DMS53 (cell line): ENCODE measurements at places on chromosomes 5 and 9.

DNA sequence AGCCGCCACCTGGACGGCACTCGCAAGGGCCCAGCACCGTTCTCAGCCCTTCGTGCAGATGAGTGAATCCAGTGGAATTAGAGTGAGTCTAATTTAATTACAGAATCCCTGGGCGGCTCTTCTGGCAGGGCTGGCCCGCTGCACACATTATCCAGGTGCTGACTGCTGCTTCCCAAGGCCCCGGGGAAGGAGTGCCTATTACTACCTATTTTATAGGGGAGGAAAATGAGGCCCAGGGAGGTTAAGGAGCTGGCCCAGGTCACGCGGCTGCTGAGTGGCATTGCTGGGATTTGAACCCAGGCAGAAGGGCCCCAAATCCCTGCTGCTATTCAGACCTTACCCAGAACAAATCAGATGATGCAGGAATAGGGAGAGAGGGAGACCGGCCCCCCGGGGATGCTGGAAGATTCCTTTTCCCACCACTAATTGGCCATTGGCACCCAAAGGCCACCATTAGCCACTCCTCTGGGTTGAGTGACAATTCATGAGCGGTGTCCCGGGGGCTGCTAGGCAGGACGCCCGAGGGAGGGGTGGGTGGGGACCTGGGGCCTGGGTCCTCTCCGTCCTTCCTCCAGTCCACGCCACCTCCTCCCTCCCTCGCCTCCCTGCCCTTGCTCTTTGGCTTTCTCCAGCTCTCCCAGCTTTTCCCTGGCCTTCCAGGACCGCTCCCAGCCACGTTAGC, 10.3 kb upstream of the QRFP start:
- DNase-seq, result no peak

GRCh38 chr5:137935190-137935589, 45.9 kb downstream of the PKD2L2 start:
- DNase-seq, result no peak

DNA sequence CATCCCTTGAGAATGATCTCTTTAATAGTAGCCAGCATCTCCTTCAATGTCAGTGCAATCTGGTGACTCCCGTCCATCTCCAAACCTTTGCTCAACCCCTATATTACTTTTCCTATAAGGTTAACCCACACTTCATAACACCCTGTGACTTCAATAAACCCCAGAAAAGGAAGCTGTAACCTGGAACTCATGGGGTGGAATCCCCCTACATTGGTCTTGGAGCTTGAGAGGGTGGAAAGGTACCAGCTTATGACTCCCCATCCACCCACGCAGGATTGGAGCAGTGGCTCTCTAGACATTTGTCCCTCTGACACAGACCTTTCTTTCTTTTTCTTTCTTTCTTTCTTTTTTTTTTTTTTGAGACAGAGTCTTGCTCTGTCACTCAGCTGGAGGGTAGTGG, 54.7 kb upstream of the ZFR start:
- no peak for DNase-seq

- DNase-seq, result peak; percentile 8
These were observed 16.2 kb upstream of the ERAP1 start for GRCh38 chr5:96823900-96824380.

DNA sequence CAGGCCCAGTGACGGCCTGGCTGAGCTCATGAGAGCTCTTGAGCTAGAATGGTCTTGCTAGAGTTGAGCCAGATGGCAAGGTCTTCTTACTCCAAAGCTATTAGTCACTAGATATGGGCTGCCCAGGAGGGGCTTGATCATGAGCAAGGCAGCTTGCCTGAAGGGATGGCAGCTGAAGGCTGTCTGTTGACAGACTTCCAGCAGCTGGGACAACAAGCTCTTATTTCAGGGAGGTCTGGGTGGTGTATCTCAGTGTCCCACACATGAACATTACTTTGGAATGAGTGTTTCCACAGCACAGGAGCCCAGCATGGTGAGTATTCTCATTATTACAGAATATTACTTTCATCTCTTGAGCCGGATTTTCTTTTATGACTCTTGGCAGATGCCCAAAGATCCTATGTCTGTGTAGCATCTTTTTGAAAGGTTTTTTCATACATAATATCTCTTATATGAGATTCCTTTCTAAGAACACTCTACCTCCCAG, 414.1 kb downstream of the ARHGEF28 start:
- DNase-seq, result peak; percentile 78

GRCh38 chr5:151295791-151296477, 7.6 kb downstream of the SLC36A3 start:
- no peak for DNase-seq

DNA sequence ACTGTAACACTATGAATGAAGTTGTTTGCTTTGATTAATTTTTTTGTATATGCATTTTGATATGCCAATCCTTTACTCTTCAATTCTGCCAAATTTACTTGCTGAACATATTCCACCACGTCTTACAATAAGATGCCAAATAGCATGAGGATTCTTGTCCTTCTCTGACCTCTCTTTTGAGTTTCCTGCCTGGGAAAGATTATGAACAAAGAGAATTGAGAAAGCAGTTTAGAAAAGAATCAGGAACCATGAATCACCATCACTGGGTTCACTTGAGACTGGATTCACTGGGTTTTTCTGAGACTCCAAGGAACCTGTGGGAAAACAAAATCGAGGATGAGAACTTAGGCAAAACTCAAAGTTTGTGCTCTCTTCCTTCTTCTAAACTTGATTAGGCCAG, 256.5 kb downstream of the CETN3 start:
- DNase-seq, result no peak

DNA sequence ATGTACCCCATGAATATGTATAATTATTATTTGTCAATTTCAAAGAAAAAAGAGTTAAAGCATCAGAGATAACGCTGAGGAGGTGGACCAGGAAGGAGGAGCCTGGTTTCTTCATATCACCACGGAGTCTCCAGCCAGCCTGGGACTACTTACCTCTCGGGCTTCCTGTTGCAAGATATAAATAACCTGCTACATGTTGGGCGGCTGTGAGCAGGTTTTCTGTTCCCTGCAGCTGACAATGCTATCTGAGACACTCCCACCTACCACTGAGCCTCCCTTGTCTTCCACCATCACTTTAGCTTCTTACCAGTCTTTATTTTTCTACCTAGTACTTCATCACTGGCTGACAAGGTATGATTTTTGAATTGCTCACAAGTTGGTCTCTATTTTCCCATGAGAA, 102.7 kb upstream of the CPEB4 start:
- DNase-seq, result peak; percentile 67

GRCh38 chr5:685262-686171, 7.6 kb downstream of the TPPP start:
- DNase-seq, result no peak

GRCh38 chr5:116883875-116884274, 309.3 kb upstream of the SEMA6A start:
- no peak for DNase-seq

DNA sequence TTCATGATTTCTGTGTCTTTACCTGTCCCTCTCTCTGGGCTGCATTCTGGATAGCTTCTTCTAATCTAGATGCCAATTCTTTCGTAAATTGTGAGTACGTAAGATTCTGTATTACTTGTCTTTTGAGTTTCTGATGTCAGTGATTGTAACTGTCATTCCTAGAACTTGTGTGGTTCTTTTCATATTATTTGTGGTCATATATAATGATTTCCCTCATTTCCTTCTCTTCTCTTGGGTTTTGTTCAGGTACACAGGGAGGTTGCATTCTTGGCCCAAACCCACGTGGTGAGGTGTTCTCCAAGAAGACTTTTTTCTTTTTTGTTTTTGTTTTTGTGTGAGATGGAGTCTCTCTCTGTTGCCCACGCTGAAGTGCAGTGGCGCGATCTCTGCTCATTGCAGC, 13.8 kb downstream of the UGCG start:
- no peak for DNase-seq

DNA sequence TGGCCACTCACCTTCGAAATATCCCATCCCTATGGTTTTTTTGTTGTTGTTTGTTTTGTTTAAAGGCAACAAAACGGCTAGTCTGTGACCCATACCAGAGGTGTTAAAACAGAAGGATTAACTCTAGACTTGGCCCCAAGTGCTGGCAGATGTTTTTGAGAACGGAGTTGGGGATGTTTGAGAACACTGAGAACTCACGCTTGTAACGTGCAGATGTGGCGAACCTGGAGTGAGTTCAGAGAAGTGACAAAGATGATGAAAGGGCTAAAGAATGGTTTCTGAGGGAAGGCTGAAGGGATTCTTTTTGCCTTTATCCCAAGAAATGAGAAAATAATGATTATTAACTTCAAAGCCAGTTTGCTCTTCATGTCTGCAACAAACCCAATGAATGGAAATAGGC, 286.5 kb downstream of the ZNF608 start:
- DNase-seq, result no peak

DNA sequence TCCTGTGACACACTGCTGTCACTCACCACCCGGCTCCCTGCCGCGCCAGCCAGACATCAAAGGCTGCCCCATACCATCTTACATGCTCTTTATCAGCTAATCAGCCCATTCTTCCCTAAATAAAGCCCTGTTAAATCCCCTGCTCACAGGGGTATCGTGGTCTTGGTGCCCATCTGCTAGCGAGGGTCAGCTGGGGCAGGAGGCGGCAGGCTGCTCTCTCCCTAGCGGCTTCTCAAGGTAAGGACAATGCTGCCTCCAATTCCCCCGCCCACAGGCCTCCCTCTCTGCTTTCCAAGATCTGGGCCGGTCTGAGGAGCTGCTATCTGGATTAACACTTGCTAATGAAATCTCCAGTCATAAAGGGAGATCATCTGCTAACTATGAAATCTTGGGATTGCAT, 26.8 kb downstream of the BARHL1 start:
- DNase-seq, result no peak

GRCh38 chr5:31731710-31732301, 92.9 kb downstream of the PDZD2 start:
- DNase-seq, result no peak

DNA sequence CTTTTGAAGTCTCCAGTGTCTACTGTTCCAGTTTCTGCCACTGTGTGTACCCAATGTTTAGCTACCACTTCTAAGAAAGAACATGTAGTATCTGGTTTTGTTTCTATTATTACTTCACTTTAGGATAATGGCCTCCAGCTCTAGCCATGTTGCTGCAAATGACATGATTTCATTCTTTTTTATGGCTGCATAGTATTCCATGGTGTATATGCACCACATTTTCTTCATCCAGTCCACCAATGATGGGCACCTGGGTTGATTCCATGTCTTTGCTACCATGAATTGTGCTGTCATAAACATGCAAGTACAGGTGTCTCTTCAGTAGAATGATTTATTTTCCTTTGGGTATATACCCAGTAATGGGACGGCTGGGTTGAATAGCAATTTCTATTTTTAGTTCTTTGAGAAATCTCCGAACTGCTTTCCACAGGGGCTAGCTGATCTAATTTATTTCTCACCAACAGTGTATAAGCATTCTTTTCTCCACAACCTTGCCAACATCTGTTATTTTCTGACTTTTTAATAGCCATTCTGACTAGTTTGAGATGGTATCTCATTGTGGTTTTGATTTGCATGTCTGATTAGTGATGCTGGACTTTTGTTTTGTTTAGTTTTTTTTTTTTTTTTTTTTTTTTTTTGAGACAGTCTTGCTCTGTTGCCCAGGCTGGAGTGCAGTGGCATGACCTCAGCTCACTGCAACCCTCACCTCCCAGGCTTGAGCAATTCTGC, 68.9 kb downstream of the WDR41 start:
- DNase-seq, result no peak

DNA sequence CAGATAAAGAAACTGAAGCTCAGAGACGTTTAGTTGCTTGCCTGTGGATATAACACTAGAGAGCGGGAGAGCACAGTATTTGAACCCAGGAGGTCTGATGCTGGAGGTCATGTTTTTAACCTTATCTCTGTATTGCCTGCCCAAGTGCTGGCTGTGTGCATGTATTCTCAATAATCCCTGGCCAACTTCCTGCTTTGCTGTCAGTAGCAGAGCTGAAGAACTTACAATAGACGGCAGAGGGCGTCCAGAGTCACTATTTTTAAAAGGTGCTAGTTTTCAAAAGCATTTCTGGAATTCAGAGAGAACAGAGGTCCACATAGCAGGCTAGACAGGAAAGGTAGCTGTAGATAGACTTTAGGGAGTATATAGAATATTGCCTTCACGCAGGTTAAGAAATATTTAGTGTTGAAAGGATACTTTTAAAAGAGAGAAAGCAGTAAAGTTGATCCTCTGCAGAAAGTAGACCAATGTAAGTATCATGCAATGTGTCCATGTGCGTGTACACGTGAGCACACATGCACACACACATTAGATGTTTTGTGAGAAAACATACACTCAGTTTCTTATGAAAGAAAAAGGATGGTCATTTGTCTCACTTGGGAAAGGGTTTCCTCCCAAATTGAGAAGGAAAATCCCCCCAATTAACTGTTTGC, 46.3 kb downstream of the PTCD2 start:
- peak; percentile 89 for DNase-seq

DNA sequence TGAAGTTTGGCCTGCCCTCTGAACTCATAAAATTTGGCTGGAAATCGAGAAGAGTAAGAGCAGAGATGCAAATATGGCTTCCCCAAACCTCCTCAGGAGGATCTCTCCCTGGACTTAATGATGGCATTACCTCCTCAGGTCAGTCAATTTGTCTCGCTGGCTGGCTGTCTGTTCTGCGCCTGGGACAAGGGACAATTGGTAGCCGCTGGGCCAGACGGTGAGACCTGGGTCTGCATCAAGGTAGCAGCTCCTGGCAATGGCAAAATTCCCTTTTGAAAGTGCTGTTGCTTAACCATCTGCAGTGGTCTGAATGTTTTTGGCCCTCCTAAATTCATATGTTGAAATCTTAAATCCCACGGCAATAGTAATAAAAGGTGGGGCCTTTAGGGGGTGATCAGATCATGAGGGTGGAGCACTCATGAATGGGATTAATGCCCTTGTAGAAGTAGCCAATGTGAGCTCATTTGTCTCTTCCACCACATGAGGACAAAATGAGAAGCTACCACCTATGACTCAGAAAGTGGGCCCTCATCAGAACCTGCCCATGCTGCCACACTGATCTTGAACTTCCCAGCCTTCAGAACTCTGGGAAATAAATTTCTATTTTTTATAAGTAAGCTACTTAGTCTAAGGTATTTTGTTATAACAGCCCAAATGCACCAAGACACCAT, 439.3 kb upstream of the KLF4 start:
- DNase-seq, result no peak

- DNase-seq, result no peak
These were observed 75.8 kb upstream of the SARDH start for GRCh38 chr9:133813749-133814585.

GRCh38 chr5:133048993-133049725, 2.7 kb upstream of the HSPA4 start:
- DNase-seq, result peak; percentile 44

GRCh38 chr5:2018390-2018724, 135.6 kb upstream of the IRX4 start:
- DNase-seq, result no peak

GRCh38 chr9:82677086-82677485, 385.9 kb downstream of the RASEF start:
- DNase-seq, result no peak

DNA sequence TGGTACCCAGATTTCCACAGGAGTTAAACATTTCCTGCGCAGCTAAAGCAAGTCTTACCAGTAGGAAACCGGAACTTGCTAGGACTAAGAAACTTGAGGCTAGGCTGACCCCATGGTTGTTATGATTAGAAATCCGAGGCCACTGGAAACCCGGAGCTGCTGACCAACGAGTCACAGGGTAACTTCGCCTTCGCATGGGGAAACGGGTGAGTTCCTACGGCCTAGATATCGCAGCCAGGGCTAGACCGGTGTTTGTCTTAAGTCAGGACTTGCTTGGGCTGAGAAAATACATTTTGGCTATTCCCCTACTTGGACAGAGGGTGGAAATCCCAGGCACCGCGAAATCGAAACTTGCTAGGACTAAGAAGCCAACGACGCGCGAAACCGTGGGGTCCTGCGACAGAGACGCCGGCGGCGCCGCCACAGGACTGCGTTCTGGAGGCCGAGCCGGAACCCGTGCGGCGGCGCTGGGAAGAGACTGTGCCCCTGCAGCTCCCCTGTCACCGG, 1.6 kb upstream of the ANXA2R start:
- peak; percentile 83 for DNase-seq
